ENCODE measurements at places on chromosomes 4 and X.

- no peak for DNase-seq
Measured at GRCh38 chr4:7813674-7814073, 126.0 kb downstream of the AFAP1 start.

- DNase-seq: no peak
Measured at GRCh38 chr4:70778888-70779422, 57.2 kb downstream of the RUFY3 start.

- DNase-seq: no peak
Measured at GRCh38 chr4:14345356-14345775, 656.9 kb upstream of the CPEB2 start.

DNA sequence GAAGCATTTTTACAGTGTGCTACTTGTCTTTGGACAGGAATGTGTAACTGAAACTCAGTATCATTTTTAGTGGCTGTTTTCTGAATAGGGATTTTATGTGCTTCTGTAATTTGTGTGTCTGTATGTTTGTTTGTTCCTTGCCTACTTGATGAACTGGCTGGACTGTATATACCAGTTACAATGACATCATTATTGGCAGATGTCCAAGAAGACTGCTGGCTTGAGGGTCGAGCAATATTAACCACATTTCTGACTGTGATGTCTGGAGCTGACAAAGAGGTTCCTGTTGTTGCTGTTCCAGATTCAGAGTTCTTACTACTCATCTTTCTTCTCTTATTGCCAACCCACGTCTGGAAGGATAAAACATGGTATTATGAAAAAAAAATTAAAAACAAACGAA is 33.0 kb downstream of the HDX start:
- no peak for DNase-seq

DNA sequence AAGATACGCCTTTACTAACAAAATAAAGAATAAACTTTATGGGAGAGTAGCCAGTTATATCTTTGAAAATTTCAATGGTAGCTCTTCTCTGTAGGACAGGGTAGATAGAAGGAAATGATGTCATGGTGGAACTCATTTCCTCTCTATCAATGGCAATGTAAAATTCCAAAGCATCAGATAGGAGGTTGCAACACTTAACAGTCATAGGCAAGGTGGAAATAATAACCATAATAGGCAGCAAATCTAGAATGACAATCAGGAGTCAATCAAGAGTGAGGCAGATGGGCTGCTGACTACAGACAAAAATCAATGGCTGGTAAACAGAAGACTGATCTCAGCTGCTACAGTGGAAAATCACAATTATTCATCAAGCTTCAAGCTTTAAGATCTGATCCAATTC is 53.9 kb upstream of the TET2 start:
- no peak for DNase-seq

GRCh38 chr4:55304303-55304702 is 41.7 kb upstream of the SRD5A3 start:
- DNase-seq: no peak

- no peak for DNase-seq
Measured at GRCh38 chr4:149370785-149371420, 444.7 kb downstream of the IQCM start.

DNA sequence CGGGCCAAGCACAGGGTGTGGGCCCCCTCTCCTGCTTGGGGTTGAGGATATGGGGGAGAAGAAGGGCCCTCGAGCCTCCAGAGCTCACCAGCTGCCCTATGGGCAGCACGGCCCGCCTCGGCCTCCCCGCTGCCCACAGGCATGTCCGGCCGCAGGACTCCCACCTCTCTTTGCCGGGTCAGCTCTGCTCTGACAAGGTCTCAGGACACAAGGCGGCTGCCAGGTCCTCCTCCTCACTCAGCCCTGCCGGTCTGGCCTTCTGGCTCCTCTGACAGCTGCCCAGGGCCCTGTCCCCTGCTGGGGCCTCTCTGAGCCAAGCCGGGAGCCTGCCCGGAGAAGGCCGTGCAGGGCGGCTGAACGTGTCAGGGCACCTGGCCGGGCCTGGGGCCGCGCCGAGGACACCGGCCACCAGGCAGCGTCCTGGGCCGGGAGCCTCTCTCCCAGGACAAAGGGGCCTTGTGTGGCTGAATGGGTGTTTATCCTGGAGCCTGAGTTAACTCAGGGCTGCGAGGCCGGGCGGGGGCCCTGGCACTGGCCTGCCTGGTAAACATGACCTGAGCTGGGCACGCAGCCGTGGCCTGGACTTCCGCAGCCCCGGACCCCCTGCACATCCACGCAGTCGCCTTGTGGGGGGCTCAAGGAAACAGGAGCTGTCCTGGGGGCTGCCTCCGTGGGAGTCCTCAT is 25.7 kb downstream of the TACC3 start:
- DNase-seq: no peak

- no peak for DNase-seq
Measured at GRCh38 chr4:16227462-16227868, 1.2 kb upstream of the TAPT1 start.

GRCh38 chrX:74890676-74891430 is 34.4 kb downstream of the NEXMIF start:
- no peak for DNase-seq

DNA sequence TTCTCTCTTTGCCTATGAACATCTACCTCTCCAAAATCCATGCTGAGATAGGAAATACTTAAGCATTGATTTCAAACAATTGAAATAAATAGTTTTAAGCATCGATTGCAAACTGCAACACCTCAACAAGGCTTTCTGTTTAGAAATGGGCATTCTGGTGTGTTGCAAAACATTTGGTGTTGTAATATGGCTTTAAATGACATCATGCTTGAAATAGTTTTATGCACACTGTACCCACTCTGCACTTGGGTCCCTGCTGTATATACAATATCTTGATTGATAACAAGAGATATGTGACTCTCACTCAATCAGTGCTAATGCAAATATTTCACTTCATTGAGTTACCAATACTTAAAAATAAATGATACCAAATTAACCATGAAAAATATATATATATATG is 964.9 kb upstream of the GRIA3 start:
- no peak for DNase-seq

DNA sequence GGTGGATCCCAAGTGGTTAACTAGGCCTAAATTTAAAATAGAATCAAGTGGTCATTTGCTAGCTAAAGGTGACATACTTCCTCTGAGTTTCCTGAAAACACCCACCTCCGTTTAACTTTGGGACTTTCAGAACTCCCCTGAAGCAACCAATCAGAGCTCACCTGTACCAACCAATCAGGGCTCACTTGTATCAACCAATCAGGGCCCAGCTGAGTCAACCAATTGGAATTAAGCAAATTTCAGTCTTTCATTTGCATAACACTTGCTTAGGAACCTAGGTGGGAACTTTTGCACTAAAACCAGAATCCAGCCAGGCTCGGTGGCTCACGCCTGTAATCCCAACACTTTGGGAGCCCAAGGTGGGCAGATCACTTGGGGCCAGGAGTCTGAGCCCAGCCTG is 15.9 kb downstream of the GPC4 start:
- DNase-seq: no peak

GRCh38 chr4:123819362-123820035 is 422.9 kb downstream of the SPRY1 start:
- no peak for DNase-seq

- DNase-seq: no peak
Measured at GRCh38 chrX:86133761-86134160, 14.5 kb upstream of the DACH2 start.

DNA sequence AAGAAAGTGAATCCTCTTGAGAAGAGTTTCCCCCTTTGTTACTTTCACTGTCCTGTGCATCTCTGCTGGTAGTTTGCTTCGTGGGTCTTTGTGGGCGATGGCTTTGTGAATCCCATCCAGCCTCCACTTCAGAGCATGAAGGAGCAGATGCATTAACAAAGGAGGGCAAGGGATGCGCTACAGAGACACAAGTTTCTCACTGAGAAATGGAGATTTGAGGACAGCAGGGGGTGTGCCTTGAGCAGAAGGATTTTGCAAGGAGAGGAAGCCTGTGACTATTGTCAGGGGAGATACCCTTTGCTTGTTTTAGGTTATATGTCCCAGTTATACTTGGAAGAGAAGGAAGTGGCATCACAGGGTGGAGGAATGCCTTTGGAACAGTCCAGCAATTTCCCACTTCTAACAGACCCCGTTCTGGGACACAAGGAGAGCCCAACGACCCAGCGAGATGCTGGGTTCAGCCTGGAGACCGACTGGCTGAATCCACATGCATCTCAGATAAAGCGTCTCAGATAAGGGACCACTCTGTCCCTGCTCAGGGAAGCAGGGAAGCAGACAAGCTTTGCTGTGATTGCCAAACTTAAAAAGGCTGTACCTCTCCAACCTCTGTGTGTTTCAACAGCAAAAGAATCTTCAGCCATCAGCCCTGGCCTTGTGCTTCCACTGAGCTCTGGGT is 314.6 kb upstream of the GATB start:
- no peak for DNase-seq

- no peak for DNase-seq
Measured at GRCh38 chrX:133541021-133541420, 125.7 kb upstream of the GPC4 start.
